ENCODE measurements at places on chromosomes 1 and 21. TPM values are rescaled to one million over a fixed set of nuclear protein-coding genes. Genes with fewer than 3 reads are reported as not detected.

DNA sequence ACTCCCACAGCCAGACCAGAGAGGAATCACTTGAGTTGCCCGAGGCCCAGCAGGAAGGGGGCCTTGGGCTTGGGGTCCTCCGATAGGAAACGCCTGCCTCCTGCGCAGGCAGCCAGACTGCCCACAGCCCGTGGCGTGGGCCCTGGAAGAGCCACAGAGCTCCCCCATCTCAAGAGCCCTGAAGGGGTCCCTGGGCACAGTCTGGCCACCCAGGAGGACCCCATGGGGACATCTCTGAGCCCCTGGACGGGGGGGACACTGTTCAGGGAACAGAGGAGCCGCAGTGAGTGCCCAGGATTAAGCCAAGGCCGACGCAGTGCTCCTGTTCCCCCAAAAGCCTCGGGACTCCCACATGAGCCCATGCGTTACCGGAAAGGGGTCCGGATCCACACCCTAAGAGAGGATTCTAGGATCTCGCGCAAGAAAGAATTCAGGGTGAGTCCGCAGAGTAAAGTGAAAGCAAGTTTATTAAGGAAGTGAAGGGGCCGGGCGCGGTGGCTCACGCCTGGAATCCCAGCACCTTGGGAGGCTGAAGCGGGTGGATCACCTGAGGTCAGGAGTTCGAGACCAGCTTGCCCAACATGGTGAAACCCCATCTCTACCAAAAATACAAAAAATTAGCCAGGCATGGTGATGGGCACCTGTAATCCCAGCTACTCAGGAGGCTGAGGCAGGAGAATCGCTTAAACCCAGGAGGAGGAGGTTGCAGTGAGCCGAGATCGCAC, 38.1 kb upstream of the LBR start:
- no peak for DNase-seq

DNA sequence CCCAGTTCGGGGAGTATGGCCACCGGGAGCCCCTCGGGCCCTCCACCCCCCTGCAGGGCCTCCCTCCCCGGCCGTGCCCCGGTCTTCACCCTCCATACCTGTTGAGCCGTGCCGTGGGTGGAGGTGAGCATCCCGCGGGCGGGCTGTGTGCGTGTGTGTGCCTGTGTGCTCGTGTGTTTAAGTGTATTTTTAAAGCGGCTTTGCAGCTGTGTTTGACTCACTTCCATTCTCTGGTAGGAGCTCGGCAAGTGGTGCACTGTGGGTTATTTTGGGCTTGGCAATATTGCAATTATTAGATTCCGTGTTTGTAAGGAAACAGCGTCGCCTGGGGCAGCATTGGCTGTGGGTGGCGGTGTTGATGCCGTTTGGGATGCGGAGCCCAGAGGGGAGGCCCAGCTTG, 20.3 kb upstream of the PLCH2 start:
- no peak for DNase-seq

Gene SMG5
- total RNA-seq = 77.1 TPM

- no peak for DNase-seq
These were observed 130.6 kb downstream of the SNX7 start for GRCh38 chr1:98792123-98792522.

DNA sequence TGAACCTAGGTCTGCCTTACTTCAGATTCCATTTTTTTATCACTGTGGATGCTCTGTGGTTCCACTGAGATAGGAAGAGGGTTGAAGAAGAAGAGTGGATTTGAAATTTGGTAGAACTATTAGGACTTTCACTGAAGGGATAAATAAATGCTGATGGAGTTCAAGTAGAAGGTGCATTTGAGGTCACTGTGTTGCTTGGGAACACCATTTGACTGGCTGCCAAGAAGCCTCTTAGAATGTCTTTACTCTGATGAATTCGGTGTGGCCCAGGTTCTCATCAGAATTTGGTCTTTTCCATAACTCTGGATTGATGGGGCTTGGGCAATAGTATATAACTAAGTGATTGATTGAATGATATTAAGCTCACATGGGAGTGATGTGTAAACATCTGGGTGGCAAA, 11.9 kb downstream of the XPR1 start:
- DNase-seq = no peak

Gene TMEM82
- not detected for total RNA-seq

DNA sequence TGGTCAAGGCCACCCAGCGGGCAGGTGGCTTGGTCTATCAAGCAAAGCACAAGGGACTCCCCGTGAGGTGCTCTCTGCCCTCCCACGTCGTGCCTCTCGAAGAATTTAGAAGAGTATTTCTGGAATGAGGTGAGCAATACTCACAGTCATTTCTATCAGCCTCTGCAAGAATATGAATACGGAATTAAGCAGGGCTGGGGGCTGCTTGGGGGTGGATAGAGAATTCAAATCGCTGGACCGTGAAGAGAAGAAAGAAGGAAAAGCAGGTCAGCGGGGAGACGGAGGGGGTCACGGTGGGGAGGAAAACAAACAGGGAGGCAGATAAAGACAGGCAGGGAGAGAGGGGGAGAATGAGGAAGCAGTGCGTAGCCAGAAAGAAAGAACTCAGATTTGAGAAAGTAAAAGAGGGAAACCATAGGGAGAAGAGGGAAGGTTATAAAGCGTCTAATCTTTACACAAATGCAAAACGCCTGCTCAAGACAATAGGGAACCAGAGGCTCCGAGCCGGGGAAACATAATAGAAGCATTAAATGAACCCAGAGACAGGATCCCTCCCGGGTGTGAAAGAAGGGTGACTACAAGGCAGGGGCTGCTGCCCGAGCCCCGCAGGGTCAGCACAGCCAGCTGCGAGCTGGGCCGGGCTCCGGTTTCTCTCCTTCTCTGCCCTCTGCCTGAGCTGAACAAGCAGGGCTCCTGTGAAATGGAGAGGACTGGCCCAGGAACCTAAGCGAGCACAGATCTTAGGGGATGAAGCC, 2.1 kb upstream of the EDN2 start:
- DNase-seq = no peak

Gene RBM11
- 1.6 TPM for total RNA-seq

DNA sequence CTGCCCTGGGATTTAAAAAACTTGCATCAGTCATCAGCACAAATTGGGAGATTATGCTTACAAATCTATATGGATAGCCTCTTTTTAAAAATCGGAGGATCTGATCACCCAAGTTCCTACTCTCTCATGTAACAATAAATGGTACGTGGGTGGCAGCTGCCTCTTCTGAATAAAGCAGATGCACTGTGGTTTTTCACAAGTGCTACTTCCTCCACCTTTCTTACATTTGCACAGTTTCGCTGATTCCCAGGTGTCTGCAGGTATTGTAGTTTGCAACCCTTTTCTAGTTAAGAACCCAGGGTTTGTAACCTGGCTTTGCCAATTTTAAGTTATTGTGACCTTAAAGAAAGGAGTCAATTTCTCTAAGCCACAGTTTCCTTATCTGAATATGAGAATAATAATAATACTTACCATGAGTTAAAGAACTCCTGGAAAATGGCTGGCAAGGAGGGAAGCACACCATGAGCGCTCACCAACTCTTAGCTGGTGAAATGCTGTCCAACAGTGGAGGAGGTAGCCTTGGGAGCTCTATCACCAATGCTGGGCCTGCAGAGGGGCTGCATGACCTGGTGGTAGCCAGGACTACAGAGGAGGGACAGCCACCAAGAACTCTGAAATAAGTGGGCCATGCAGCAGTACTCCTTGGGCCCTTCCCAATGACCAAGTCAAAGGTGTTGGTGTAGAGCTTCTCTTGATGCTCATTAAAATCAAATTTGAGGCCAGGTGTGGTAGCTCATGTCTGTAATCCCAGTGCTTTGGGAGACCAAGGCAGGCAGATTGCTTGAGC, 30.2 kb upstream of the KCNA2 start:
- DNase-seq = no peak

- no peak for DNase-seq
These were observed 109.2 kb downstream of the TOMM20 start for GRCh38 chr1:235019471-235019870.

Gene FNDC5
- total RNA-seq = 1.4 TPM

Gene ZSWIM5
- 1.6 TPM for total RNA-seq

DNA sequence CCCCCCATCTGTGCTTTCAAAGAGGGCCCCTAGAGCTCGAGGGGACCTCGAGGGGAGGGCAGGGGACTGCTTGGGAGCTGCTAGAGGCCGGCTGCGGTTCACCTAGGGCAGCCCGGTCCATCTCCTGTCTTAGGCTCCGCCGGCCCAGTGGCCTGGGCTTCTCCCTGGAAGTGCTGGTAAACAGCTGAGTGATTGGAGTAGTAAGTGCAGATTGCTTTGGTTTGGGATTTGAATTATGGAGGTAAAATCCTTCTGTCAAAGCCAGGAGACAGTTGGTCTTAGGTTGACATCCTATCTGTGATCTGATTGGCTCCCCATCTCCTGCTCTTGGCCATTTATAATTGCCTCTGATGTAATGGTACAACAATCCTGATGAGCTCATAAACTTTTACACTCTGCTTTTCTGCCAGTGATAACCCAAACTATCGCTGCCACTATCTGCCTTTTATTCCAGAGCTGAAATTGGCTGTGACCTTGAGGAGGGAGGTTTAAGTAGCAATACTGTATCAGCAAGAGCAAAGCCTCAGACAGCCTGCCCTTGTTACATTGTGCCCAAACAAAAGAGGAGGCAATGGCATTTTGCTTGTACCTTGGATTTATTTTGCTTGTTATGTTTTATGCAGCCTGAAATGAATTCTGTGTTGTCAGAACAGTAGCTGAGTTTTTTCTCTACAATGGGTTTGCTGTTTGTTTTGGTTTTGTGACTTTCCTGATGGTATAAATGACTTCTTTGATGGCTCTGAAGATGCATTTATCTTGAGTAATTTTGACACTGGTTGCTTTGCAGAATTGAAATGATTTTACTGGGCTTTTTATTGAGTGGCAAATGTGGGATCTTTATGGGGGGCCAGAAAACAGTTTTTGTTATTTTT, 2.4 kb downstream of the ARID1A start:
- DNase-seq = peak; percentile 39

Gene PRAMEF13
- total RNA-seq = not detected

Gene SPRR3
- total RNA-seq = not detected

DNA sequence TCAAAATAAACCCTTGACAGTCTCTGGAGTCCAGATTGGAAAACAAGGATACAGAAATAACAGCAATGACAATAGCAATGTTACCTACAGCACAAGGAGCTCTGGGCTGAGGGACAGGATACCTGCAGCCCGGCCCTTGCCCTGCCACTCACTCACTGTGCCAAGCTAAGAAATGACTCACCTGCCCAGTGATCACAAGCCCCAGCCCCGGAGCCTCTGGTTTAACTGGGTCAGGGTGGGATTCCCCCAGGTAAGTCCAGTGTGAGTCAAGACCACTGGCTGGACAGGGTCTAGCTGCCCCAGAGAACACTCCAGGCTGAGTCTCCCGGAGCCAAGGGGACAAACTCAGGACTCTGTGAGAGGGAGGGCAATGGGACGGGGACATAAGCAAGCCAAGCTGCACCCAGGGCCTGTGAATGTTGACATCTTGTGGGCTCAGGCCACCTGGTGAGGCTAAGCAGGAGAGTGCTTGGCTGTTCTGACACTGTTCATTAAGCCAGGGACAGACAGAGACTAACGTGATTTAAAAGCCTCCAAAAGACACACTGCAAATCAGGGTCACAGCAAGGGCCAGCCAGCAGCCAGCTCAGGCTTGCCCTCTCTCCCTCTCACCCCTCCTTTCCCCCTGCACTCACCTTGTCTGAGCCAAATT, 64.1 kb downstream of the MIS18A start:
- no peak for DNase-seq

DNA sequence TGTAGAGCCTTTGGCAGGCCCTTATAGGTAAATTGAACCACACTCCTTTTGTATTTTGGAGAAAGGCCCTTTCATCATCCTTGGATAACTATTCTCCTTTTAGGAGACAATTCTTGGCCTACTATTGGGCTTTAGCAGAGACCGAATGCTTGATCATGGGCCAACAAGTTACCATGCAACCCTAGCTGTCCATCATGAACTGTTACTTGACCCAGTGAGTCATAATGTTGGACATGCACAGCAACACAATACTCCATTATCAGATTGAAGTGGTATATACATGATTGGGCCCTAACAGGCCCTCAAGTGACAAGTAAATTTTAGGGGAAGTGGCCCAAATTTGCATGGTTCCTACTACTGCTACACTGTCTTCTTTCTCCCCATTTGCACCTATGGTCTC, 84.4 kb downstream of the CATSPERE start:
- no peak for DNase-seq

Gene OR14K1
- not detected for total RNA-seq

Gene SERPINC1
- total RNA-seq = 0.24 TPM

DNA sequence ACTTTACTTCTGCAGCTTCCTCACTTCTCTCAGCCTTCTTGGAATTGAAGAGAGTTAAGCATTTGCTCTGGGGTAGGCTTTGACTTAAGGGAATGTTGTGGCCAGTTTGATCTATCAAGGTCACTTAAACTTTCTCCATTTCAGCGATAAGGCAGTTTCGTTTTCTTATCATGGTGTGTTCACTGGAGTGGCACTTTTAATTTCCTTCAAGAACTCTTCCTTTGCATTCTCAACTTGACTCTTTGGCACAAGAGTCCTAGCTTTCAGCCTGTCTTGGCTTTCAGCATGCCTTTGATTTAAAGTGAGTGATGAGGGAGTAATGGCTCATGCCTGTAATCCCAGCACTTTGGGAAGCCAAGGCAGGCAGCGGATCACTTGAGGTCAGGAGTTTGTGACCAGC, 38.7 kb downstream of the HS2ST1 start:
- DNase-seq = no peak

GRCh38 chr1:96557336-96557735, 164.2 kb upstream of the PTBP2 start:
- DNase-seq = no peak

GRCh38 chr21:44930543-44930981, 9.3 kb upstream of the SLX9 start:
- peak; percentile 59 for DNase-seq

GRCh38 chr1:76179219-76179698, 104.7 kb downstream of the ST6GALNAC3 start:
- no peak for DNase-seq

- no peak for DNase-seq
These were observed 301 bp upstream of the NUDT17 start for GRCh38 chr1:145845144-145845513.

DNA sequence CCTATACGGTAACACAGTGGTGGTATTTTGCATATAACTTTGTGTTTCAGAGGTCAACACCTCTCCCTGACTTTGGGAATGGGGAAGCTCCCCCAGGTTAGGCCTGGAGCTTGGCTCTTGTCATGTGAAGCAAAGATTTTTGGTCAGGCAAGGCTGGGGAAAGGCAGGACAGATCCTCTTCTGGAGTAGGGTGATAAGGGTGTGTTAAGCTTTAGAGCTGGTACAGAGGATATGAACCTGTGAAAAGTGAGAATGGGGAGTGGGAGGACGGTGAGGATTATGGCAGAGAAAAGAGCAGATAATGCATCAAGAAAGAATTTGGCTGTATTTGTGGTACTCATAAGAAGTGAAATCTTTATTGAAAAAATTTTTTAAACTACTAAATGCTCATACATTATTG, 2.3 kb downstream of the RPF1 start:
- no peak for DNase-seq

Gene CFHR4
- total RNA-seq = not detected

- DNase-seq = no peak
These were observed 19.9 kb downstream of the FMN2 start for GRCh38 chr1:240111558-240111957.

GRCh38 chr1:1084372-1085170, 10.5 kb upstream of the RNF223 start:
- DNase-seq = no peak
